ENCODE measurements at places on chromosomes 3 and 15.

DNA sequence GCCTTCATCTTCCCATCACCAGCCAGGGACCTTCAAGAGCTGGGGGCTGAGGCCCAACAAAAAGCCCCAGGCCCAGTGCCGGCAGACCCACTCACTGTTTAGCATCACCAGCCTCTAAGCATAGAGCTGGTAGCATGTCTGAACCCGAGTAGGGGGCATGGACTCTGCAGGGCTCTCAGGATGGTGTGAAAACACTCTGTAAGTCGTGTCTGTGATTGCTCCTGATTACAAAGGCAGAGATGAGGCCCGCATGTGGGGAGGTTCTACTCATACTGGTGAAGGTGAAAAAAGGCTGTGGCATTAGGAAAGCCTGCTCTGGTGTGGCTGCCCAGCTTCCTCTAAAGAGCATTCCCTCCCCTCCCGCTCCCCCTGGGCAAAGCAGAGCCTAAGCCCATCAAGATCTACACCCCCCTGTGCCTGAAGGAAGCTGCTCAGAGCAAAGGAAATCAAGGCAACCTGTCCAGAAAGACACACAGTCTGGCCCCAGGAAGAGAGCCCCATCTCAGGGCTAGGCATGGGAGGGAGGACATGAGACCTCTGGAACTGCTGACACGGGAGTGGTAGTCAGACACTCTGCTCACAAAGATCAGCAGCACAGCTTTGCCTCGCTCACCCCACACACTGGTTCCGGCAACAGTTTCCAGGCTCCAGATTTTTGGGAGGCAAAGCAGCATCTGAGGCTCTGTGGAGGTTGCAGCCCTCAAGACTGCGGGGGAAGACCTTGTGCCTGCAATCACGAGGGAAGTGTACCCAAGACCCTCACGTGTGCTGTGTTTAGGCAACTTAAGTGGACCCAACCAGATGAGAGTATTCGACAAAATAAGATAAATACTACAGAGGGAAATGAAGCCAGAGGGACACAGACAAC, 36.7 kb downstream of the CCDC12 start:
- DNase-seq, result no peak

DNA sequence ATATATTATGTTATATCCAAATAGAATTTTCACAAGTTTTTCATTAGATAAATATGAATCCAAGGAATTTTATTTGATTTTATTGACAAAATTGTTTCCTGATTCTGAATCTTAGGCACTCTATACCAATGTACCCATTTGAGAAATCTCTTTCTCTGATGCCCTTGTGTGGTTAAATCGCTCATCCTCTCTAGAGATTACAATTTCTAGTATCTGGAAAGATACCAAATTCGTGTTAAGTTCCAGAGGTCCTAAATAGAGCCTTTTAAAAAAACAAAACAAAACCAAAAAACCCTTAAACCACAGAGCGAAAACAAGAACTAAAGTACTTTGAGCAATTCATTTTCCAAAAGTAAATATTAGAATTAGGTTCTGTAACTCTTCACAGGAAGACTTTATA, 20.0 kb downstream of the SATB1 start:
- no peak for DNase-seq

DNA sequence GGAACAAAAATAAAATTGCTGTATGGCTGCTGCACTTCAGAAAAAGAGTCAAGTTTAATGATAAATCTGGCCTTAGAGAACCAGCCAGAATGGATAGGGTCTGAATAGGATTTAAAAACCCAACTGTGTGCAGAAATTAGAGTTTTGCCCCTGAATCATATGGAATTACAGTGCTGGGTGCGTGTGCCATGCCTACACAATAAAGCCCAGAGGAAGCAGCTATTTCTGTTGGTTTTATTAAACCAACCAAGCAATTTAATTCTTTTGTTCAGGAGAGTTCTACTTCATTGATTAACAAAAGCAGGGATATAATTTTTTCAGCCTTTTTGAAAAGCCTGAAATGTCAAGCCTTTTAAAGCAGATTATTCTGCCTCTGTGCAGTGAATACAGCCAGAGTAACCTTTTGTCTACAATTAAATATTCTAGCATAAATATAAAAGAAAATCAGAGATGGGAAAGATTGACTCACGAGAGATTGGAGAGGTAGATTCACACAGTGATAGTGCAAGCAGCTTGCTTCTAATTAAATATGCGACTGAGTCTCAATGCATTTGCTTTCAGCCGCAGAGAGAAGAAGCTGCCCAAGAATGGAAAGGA, 66.7 kb upstream of the DNAJC19 start:
- DNase-seq, result no peak

DNA sequence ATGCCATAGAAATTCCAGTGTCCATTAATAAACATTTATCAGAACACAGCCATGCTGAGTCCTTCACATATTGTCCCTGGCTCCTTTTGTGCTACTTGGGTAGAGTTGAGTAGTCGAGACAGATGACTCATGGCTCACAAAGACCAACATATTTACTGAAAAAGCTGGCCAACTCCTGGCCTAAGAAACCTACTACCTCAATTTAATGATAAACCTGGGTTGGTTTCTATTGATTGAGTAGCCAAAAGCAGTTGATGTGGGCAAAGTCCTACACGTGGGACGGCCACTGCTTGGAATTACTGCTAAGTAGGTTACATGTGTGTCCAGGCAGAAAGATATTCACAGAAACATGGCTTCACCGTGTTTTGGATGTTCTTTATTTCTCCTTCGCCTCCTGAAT, 402.2 kb downstream of the NR2F2 start:
- no peak for DNase-seq

DNA sequence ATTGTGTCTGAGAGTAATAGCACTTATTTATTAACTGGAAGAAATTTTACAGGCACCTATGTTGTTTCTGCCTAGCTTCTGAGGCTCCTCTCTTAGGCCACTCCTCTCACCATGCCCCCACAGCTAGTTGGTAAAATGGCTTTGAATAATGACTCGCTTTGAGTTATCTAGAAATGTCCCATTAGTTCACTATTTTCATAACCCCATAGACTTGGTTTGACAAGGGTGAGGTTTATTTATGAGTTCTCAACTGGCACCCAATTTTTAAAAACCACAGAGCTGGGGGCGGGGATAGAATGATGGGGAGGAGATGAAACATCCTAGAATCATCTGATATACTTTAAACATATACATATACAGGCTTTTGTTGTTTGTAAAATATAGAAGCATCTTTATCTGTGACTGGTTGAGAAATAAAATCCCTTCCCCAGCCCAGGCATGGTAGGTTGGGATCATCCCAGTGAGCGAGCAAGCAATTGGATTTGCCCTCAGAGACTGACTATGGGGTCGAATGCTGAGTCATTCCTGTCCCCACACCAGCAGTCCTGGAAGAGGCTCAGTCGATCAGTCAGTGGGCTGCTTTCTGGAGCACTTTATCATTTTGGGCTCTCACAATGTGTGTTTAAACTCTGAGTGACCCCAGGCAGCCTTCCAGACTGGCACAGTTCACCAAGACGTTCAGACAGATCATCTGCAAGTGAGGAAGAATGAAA, 60.2 kb upstream of the TSEN2 start:
- DNase-seq, result no peak

- no peak for DNase-seq
Observed at GRCh38 chr15:82918162-82918561, 34.4 kb downstream of the HOMER2 start.

- no peak for DNase-seq
Observed at GRCh38 chr3:179809639-179810038, 156.8 kb downstream of the USP13 start.

DNA sequence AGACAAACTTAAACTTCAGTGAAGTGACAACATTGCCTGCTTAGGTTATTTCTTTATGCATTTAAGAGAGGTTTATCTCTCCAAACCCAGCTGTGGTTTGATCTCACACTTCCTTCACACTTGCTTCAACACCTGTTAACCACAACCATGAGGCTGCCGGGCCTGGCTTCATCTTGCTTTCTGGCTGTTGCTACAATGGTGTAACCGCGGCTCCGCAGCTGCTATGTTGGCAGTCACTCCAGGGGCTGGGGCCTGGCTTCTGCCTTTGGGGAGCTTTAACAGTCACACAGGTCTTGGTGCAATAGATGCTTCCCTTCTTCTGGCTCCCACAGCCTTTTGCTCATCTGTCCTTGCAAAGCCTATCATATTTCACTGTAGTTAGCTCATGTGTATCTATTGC, 72.9 kb upstream of the MNS1 start:
- DNase-seq, result no peak

GRCh38 chr3:149553781-149554451, 79.4 kb downstream of the TM4SF4 start:
- no peak for DNase-seq

DNA sequence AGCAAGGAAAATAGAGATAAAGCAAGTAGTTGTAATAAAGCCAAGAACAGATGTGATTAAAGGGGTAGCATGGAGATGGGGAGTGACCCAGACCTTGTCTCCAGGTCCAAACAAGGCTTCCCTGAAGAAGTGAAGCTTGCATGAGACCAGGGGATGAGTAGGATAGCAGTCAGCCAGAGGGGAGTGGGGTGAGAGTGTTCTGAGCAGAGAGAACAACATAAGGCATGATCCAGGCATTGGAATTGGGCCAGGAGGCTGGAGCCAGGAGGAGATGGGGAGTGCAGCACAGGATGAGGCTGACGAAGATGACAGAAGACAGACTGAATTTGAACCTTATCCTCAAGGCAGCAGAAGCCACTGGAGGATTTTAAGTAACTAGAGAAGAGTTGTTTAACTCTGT, 7.2 kb downstream of the TMOD2 start:
- DNase-seq, result no peak

- no peak for DNase-seq
Observed at GRCh38 chr15:59764775-59765174, 75.7 kb upstream of the BNIP2 start.

DNA sequence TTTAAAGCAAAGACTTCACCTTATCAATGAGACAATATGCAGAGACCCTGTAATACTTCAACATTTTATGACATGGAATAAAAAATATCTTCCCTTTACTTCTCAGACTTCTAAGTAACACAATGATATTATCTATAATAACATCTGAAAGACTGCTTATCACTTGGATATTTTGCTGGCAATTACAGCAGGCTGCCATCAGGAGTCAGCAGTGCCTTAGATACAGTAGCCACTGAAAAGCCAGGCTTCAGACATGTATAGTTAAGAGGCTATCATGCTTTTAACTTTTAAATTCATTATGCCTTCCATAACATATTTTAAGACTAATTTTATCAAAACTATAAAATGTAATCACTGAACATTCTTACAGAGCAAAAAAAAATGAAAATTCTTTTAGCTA, 227.5 kb downstream of the NEK10 start:
- DNase-seq, result no peak

DNA sequence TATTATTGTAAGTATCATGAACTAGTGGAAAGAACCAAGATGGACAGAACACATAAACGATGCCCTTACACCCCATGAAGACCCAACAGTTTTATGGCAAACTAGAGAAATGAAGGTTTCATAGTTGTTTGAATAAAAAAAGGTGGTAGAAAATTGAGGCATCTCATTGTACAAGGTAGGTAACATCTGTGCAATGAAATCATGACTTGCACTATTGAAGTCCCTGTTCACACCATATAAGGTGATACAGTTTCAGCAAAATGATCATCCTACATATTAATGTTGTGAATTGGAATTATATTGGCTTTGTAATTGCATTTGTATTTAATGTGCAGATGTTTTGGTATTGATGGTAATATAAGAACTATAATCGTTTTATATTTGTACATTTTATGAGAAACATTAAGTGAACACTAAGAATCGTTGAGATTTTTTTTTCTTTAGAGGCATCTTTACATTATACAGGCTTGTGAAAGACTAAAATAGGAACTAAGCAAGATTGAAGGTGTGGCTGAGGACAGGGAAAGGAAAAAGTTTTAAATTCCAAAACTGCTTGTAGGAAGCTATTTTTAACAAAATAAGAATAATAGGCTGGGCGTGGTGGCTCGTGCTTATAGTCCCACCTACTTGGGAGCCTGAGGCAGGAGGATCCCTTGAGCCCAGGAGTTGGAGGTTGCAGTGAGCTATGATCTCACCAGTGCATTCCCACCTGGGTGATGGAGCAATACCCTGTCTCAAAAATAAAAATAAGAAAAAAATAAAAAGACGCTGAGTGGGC, 48.5 kb downstream of the CGNL1 start:
- no peak for DNase-seq

GRCh38 chr15:64921711-64922110, 10.0 kb downstream of the ANKDD1A start:
- DNase-seq, result no peak

GRCh38 chr3:40073310-40074007, 236.0 kb upstream of the EIF1B start:
- DNase-seq, result no peak

DNA sequence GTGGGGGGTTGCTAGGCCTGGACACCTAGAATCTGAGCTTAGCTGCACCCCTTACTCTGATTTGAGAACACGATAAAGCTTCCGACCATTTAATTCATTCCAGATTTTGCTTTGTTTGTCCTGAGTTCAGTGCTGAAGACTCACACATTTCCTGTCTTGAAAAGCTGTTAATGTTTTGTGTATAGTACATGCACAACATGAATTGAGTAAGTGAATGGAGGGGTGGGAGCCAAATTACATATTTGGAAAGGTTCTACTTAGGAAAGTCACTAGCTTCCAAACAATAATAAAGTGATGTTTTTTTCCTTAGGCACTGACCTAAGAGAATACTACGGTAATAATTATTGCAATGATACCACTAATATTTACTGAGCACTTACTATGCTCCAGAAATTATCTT, 955.2 kb upstream of the NR2F2 start:
- DNase-seq, result no peak

GRCh38 chr3:50396502-50396901, 37.2 kb upstream of the TMEM115 start:
- DNase-seq, result no peak

GRCh38 chr3:32614956-32615355, 44.3 kb upstream of the DYNC1LI1 start:
- no peak for DNase-seq

GRCh38 chr15:74403991-74404563, 29.7 kb downstream of the SEMA7A start:
- no peak for DNase-seq

DNA sequence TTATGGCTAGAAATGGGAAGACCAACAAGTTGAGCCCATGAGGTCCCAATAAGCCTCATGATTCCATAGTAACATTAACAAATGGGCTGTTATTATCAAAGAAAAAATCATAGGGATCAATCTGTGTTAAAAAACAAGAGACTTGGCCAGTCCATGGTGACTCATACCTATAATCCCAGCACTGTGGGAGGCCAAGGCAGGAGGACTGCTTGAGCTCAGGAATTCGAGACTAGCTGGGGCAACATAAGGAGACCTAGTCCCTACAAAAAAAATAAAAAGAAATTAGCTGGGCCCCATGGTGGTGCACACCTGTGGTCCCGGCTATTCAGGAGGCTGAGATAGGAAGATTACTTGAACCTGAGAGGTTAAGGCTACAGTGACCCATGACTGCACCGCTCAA, 124.8 kb downstream of the DMXL2 start:
- DNase-seq, result no peak

- no peak for DNase-seq
Observed at GRCh38 chr3:43895573-43895972, 204.8 kb downstream of the ABHD5 start.

Data from NCI-H510A (cell line).